NCI-H524 treated with DMSO at 0.1 percent for 48 hours (cell line): ENCODE measurements at places on chromosomes 5 and 9.

- DNase-seq, result no peak
These were observed 46.9 kb upstream of the HSD17B4 start for GRCh38 chr5:119405419-119405818.

DNA sequence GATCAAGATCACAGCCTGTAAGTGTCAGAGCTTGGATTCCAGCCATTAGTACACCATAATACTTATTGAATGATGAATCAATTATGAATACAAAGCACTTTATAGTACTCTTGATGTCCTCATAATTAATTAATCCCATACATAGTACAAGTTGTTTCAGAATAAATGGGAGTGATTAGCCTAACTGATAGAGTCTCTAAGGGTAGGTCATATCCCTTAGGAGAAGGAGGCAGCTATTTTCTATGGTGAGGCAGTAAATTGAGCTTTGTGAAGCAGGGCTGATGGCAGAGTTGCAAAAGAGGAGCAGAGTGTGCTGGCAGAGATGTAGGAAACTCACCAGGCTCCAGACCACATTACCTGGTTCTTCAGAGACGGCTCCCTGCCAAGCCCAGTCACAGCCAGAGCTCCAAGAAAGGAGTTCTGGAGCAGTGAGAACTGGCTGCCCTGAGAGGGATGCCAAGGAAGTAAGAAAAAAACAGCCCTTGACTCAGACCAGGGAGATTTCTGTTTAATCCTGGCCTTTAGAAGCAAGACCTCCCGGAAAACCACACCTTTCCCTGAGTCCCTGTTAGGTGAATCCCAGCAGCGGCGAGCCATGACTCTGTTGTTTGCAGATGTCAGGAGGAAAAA lies 112.9 kb downstream of the SH3TC2 start:
- DNase-seq, result no peak

DNA sequence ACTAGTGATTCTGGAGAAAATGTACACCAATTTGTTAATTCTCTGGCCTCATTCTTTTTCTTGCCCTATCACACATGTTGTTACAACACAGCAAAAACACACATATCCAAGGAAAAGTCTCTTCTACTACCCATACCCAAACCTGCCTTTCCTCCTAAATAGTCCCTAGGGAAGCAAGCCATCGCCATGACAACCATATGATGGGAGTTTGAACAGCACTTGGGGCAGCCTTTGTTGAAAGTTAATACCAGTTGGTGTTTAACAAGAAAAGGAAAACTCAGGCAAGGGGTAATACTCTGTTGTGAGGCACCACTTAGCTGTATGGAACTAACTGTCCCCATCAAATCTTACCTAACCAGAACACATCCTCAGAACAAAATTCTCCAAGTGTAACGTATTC lies 1.7 kb downstream of the TRPM3 start:
- DNase-seq, result no peak

DNA sequence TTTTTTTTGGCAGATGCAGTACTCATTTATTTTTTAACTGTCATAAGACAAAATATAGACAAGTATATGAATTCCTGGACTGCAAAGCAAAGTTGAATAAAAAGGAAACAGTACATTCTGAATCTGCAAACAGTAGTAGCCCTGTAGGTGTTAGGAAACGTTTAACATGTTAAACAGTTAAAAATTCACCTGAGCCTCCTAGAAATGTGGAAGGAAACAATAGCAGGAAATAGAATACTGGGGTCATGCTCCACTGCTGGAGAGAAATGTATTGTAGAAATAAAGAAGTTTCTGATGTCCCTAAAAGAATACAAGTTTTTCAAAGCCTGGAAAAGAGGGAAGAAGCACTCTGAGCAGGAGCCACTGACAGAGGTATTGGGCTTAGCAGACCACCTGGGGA lies 866.0 kb downstream of the PTPRD start:
- DNase-seq, result no peak
